ENCODE measurements at places on chromosomes 2 and 18.

- no peak for DNase-seq
These were observed 19.3 kb upstream of the FZD7 start for GRCh38 chr2:202014318-202014717.

DNA sequence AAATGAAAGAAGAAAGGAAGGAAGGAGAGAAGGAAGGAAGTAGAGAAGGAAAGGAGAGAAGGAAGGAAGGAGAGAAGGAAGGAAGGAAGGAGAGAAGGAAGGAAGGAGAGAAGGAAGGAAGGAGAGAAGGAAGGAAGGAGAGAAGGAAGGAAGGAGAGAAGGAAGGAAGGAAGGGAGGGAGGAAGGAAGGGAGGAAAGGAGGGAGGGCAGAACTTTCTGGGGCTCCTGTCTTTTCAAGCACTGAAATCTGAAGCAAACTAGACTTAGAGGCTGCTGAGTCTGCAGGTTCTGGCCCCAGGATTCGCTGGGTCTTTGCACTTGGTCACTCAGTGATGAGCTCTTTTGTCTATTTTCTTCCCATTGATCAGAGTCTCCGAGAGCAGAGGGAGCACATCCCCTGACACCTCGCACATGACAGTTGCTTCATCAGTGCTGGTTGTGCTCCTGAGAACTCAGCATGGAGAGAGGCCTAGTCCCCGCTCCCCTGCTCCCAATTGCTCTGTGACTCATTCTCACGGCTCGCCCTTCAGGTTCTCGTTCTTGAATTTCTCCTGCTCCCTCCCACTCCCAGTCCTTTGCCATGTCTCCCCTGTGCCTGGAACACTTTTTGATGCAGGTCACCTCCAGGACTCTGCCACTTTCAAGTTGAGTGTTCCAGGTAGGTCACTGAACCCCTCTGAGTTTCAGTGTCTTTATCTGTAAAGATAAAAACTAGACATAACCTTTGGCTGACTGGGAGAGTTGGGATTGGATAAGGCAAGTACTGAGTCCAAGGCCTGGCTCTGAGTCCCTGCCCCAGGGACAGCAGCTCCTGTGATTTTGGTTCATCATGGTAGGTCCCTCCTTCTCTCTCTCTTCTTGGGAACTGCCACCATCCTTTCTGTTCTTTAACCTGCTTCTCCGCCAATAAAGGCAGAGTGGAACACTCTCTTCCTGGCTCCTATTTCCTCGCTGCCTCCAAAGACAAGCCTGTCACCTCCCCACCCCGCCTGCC lies 55.2 kb downstream of the TNP1 start:
- DNase-seq, result no peak

DNA sequence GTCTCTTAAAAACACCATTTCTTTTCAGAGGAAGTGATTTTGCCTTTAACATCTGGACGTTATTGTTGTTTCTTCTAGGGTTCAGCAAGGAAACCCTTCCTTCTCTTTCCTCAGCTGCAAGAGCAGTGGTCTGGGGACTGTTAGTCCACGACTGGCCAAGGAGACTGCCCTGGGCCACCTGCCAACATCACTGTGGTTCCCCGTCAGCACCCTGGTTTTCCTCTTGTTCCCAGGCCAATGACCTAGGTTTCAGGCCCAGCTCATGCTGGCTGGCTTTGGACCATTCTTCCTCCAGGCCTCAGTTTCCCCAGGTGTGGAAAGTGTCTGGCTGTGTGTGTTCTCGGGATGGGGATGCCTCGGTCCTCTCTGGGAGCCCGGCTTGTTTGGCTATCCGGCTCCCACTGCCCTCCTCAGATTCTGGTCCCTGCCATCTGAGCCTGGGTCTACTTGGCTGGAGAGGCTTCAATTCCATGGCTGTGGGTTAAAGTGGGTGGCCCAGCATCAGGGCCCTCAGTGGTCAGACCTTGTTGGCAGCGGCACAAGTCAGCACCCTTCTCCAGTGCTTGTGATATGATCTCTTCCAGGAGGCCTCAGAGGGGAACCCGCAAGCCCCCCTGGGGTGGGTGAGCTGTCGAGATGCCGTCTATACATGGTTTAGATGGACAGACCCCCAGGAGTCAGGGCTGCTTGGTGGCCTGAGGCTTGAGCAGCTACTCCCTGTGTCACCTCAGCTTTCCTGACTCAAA lies 234.3 kb upstream of the HS6ST1 start:
- no peak for DNase-seq

DNA sequence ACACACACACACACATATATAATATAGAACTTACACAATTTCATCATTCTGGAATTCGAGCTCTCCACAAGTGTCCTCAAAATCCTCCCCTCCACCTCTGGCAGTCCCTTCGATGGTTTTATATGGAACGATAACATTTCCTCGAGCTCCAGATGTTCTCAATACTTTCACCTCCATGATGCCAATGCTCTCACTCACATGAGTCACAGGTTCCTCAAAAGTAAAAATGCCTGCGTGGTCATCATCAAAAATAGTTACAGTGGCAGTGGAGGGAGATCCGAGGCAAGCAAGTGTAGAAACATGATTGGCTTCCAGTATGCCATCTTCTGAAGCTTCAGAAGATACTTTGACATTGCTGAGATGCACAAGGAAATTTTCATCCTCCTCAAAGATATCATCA lies 23.5 kb downstream of the SLC8A1 start:
- peak; percentile 68 for DNase-seq

- DNase-seq, result no peak
These were observed 7.8 kb downstream of the INO80C start for GRCh38 chr18:35489913-35490490.

DNA sequence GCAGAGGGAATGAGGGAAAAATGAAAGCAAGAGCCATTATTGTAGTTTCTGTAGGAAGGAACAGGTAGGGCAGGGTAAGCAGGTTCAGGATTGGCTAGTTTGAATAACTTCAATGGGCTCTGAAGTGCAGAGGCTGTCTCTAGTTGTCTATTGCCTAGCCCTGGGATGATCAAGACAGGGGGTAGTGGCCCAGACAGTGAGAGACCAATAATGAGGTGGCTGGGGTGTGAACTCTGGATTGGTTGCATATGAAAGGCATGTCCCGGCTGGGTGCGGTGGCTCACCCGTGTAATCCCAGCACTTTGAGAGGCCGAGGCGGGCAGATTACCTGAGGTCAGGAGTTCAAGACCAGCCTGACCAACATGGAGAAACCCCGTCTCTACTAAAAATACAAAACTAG lies 67.5 kb upstream of the SLC38A11 start:
- DNase-seq, result no peak

DNA sequence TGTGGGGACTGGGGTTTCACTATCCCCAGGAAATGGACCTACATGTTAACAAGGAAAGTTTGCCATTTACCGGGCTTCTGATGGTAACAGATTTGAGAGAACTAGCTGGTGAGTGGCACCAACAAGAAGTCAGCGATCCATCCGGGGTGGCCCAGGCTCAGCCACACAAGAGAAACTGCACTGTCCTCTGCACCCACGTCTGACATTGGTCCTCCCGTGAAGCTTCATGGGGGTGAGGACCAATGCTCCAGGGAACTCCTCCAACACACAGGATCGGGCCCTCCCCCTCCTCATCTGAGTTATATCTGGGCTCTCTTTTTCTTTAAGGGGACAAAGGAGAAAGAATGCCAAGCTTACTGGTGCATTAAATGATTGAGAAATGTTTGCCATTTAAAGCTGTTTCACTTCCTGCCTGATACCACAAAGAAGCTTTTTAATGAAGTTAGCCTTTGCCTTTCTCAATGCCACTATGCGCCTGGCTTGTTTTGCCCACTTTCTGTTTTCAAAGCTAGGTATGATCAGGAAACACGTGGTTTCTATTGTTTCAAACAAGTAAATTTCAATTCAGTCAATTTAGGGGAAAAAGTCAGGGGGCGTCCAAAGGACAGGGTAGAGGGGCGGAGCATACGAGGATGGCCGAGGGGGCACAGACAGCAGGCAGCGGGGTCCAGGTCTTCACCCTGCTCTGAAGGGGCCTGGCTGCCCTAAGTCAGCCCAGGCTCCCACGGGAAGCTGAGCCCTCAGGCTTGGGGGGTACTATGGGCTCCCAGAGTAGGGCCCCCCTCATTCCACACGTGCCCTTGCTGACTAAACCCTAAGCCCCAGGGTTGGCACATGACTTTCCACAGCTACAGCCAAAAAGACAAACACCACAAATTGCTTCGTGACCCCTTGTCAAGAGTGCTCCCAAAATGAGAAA lies 204.0 kb upstream of the ID2 start:
- peak; percentile 53 for DNase-seq

- peak; percentile 33 for DNase-seq
These were observed 464 bp downstream of the COL4A4 start for GRCh38 chr2:227163485-227163997.
